ENCODE measurements at places on chromosomes 1 and 21.

DNA sequence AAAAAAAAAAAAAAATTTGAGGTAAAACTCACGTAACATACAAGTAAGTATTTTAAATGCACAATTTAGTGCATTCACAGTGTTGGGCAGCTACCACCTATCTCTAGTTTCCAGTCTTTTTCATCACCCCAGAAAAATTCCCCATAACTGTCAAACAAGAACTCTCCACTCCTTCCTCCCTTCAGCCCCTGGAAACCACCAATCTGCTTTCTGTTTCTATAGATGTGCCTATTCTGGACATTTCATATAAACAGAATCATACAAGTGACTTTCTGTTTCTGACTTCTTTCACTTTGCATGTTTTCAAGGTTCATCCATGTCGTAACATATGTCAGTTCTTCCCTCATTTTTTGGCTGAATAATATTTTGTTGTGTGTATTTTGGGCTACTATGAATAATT is 24.9 kb upstream of the ETS2 start:
- DNase-seq = no peak

DNA sequence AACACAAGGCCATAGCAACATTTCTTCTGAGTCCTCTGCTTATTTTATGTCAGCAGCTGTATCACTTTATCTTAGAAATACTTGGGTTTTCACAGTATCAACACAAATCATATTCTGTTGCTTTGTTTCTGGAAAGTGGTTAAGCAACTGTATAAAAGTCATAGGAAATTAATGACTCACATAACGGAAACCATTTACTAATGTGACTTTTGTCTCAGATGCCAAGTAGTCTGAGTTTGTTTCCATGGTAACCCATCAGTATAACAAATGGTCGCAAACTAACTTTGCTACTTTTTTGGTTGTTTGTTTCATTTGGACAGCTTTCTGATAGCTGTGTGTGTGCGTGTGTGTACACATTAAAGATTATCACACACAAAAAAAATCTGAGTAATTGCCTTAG is 31.1 kb downstream of the EEIG2 start:
- DNase-seq = no peak

- no peak for DNase-seq
Observed at GRCh38 chr1:2248854-2249558, 20.9 kb downstream of the SKI start.

- DNase-seq = no peak
Observed at GRCh38 chr1:202029171-202029665, 18.8 kb downstream of the ELF3 start.

GRCh38 chr1:7583291-7584096 is 187.6 kb upstream of the VAMP3 start:
- peak; percentile 48 for DNase-seq

GRCh38 chr1:38003261-38004250 is 1.8 kb downstream of the FHL3 start:
- peak; percentile 67 for DNase-seq

DNA sequence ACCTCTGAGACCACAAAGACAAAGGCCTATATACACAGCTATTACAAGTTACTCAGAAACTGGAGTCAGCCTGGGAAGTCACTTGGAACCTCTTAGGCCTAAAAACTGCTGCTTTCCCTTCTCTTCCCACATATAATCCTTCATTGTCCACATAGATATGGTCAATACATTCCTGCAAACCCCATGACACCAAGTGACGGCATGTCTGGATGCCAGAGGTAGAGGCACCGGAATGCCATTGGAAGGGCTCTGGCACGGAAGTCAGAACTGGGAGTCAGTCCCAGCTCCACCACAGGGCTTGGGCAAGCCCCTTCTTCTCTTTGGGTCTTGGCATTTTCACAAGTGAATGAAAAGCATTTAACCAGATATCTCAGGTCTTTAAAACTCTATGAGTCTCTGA is 204.7 kb downstream of the MATN1 start:
- peak; percentile 48 for DNase-seq

DNA sequence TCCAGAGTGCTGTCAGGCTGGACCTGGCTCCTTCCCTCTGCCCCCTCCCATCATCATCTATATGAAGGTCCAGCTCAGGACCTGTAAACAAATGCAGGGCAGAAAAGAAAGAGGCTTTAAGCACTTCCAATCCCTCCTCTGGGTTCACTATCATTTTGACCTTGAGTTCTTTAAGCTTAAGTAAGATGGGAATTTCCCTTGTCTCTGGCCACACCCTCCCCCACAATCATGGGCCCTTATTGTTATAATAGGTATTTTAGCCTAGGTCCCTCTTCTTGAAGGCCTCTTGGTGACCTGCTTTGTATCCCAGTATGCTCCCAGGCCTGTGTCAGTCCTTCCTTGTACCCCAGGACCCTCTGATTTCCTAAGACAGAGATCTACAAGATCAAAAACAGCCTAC is 45.1 kb upstream of the EPS15 start:
- DNase-seq = no peak

GRCh38 chr1:21129407-21129806 is 47.3 kb downstream of the EIF4G3 start:
- DNase-seq = no peak

DNA sequence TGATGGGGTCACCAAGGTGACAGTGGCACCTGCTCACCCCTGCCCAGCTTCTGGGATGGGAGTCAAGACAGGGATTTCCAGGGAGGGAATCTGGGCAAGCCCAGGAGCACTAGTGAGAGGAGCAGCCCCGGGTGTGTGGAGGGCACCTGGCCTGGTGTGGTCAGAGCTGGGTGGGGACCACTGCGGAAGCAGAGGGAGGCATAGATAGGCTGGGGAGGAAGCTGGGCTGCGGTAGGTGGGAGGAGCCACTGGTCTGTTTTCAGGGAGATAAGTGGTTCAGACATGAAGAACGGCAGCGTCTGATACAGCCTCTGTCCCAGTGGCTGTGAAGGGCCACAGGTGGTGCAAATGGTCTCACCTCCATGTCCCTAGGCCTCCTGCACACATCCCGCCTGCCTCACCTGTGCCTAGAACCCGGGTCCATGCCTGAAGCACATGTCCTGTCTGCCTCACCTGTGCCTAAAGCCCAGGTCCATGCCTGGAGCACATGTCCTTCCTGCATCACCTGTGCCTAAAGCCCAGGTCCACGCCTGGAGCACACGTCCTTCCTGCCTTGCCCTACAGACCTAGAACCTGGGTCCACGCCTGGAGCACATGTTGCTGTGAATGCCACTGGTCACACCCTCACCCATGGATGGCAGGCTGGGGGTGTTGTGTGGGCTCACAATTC is 325.9 kb upstream of the AJAP1 start:
- DNase-seq = no peak
